Posterior vena cava (tissue), 2 donors: ENCODE measurements at places on chromosomes 16 and 17. TPM values are rescaled to one million over a fixed set of nuclear protein-coding genes. Genes with fewer than 3 reads are reported as not detected.

PYCARD gene
- total RNA-seq = 23.9 TPM

NPIPA2 gene
- total RNA-seq = 5.5 TPM

ACSM2B gene
- not detected for total RNA-seq

AOC2 gene
- 0.88 TPM for total RNA-seq

DNASE1L2 gene
- total RNA-seq = not detected

CD79B gene
- total RNA-seq = 5.1 TPM

CDH5 gene
- total RNA-seq = 50.2 TPM

NHERF2 gene
- total RNA-seq = 143 TPM

KRT31 gene
- not detected for total RNA-seq

NUTF2 gene
- total RNA-seq = 81.7 TPM

MYOCD gene
- total RNA-seq = 197 TPM

KRTAP1-1 gene
- total RNA-seq = not detected

KRT16 gene
- not detected for total RNA-seq

C16orf86 gene
- total RNA-seq = 4.8 TPM

IRX5 gene
- 0.38 TPM for total RNA-seq

KRTAP3-2 gene
- total RNA-seq = not detected

CD7 gene
- 3.0 TPM for total RNA-seq

RGS11 gene
- total RNA-seq = 10.6 TPM

STH gene
- total RNA-seq = not detected

APOH gene
- total RNA-seq = 0.56 TPM

CBX2 gene
- 1.6 TPM for total RNA-seq

SLC16A6 gene
- total RNA-seq = 1.9 TPM

HAS3 gene
- 0.88 TPM for total RNA-seq

CDR2L gene
- total RNA-seq = 26.0 TPM

KIF18B gene
- 0.10 TPM for total RNA-seq

TP53TG3 gene
- not detected for total RNA-seq

TLCD3B gene
- total RNA-seq = not detected

KRT26 gene
- not detected for total RNA-seq

GP1BA gene
- total RNA-seq = not detected

TEKT1 gene
- not detected for total RNA-seq

HP gene
- total RNA-seq = 2.6 TPM

GPR179 gene
- not detected for total RNA-seq

KCNH6 gene
- total RNA-seq = not detected

HOXB7 gene
- 8.0 TPM for total RNA-seq

TEKT5 gene
- total RNA-seq = 0.14 TPM
